ENCODE measurements at places on chromosomes 1 and 21.

- no peak for DNase-seq
Measured at GRCh38 chr1:228081578-228082213, 812 bp upstream of the ARF1 start.

DNA sequence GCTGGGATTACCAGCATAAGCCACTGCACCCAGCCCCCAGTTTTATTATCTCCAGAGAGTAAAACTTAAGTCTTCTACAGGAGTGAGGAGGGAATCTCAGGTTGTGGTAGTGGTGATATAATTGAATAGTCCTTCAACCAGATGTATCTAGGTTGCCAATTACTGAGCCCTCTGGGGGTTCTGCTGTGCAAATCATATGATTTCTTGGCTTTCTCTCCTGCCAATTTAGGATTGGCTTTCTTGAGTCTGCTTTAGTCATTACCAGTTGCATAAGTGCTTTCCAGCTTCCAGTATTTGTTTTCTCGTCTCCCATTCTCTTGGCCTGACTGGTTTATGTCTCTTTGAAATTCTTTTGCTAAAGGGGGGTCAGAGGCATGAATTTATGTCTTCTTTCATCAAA lies 11.1 kb downstream of the CPT2 start:
- no peak for DNase-seq

- DNase-seq = no peak
Measured at GRCh38 chr1:193767886-193768285, 581.5 kb upstream of the B3GALT2 start.

- no peak for DNase-seq
Measured at GRCh38 chr1:181632492-181632891, 149.2 kb downstream of the CACNA1E start.

Data from activated CD8-positive, alpha-beta memory T cell treated with anti-CD3 and anti-CD28 coated beads, Interleukin-2, amount 50 U/mL, for 48 hours (primary cell).